ENCODE measurements at places on chromosomes 16 and 17. TPM values are rescaled to one million over a fixed set of nuclear protein-coding genes. Genes with fewer than 3 reads are reported as not detected.

DNA sequence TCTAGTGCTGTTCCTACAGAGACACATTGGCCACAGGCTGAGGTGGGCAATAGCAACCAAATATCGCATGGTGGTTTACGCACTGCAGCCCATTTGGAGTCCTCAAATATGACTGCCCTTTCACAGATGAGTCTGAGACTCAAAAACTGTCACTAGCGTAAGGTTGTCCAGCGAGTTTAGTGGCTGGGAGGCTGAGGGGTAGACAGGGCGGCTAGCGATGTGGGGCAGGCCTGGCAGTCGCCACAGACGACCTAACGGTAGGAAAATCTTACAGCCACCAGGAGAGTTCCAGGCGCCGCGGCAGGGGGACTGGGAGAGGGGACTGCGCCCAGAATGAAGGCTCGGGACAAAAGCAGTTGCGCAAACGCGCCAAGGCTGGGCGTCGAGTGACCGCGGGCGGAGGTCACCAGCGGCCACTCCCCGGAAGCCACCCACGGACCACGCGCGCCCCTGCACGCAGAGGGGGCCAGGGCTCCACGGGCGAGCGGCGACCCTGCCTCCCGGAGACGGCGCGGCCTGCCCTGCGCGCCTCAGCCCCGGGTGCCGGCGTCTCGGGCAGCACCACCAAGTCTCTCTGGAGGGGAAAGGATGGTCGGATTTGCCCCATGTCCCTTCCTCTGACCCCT lies 699 bp upstream of the MAP1LC3B start:
- peak; percentile 63 for DNase-seq

Gene OR1A1
- total RNA-seq, result not detected

Gene LIMD2
- total RNA-seq, result 15.9 TPM

DNA sequence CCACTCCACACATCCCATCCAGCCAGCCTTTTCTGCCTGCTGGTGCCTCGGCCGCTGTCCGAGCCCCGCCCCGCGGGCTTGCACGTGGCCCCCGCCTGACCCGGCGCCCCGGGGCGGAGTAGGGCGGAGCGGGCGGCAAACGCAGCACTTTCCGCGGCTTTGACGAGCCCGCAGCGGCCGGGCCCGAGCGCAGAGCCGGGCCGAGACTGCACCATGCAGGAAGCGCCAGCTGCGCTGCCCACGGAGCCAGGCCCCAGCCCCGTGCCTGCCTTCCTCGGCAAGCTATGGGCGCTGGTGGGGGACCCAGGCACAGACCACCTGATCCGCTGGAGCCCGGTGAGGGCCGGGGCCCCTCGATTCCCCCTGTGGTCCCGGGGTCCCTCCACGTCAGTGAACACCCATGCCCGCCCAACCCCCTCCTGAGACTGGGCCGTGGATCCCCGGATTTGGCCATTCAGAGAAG lies at the start of gene HSF4:
TSS of gene HSF4 (plus strand) at position 147 of the 463 bp plus-strand sequence. CDS start at position 214, 67 bp downstream.
- peak; percentile 79 for DNase-seq

Gene SOX15
- not detected for total RNA-seq

Gene MMP15
- total RNA-seq, result 15.6 TPM

Gene KRTAP4-6
- not detected for total RNA-seq

GRCh38 chr17:81250286-81251093 lies 11.4 kb downstream of the NDUFAF8 start:
- DNase-seq, result no peak

Gene SDK2
- 0.16 TPM for total RNA-seq
